ENCODE measurements at places on chromosomes 1 and 21. TPM values are rescaled to one million over a fixed set of nuclear protein-coding genes. Genes with fewer than 3 reads are reported as not detected.

DNA sequence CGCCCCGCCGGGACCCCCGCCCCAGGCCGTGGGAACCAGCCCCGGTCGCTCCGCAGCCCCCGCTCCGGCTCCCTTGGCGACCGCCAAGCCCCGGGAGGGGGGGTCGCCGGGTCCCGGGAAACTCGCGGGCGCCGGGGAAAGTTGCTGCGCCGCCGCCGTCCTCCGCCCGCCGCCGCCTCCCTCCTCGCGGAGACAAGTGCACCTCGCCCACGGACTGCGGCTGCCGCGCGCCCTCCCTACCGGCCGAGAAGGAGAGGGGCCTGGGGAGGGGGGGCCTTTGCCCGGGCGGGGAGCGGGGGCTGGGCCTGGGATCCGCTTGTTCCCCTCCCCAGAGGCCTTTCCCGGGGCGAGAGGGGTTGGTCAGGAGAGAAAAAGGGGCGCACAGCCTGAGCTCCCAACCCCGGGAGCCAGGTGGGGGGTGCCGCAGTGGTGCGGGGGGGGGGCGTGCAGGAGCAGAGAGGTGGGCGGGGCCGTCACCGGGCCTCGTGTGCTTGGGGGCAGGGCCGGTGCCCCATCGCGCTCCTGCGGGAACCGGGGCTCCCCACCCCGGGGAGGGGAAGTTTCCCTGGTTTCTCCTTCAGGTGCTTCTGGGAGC lies 592 bp downstream of the AGRN start:
- no peak for DNase-seq

Gene HCRTR1
- under 0.01 TPM for total RNA-seq

GRCh38 chr1:205073511-205073910 lies 10.7 kb downstream of the TMEM81 start:
- DNase-seq = no peak

- peak; percentile 93 for DNase-seq
Measured at GRCh38 chr1:8122477-8123407, 96.6 kb upstream of the ERRFI1 start.

Gene GUCA2A
- not detected for total RNA-seq

DNA sequence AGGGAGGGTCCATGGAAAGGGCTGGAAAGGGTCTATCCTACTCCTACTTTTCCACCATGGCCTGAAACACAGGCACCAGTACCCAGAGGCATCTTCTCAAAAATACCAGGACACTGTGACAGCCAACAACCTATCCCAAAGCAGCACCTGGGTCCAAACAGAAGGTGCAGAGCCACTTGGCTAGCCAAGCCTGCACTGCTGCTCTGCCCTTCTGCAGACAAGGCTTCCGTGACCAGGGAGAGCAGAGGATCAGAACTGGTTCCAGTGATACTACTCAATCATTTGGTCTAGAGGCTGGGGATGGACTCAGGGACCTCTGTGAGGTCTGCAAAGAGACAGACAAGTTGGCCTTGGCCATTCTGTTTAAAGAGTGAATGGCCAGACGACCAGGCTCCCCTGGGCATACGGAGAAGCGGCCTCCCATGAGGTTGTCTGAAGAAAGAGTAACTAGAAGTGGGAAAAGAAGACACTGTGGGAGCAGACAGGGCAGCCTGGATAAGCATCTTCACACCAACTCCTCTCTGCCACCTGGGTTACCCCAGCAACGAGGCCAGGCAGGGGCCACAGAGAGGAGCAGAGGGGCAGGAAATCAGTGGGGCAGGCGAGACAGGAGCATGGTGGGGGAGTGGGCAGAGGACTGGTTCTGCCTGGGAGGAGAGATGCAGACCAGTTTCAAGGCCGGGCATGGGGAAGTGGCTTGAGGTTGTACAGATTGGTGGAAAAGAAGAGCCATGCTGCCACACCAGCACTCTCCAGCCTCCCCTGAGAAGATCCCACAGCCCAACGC lies 5.7 kb downstream of the KCNN3 start:
- DNase-seq = no peak

GRCh38 chr1:161730050-161730564 lies 8.8 kb downstream of the FCRLB start:
- peak; percentile 30 for DNase-seq

GRCh38 chr1:38991638-38992411 lies 749 bp downstream of the AKIRIN1 start:
- peak; percentile 34 for DNase-seq

Gene AQP10
- total RNA-seq = not detected

Gene FCGR3B
- total RNA-seq = not detected

Gene SGIP1
- 98.9 TPM for total RNA-seq

GRCh38 chr1:153872934-153873333 lies 49.8 kb downstream of the GATAD2B start:
- DNase-seq = no peak

Gene SLFNL1
- total RNA-seq = under 0.01 TPM

- DNase-seq = no peak
Measured at GRCh38 chr1:166488327-166488726, 321.5 kb upstream of the FAM78B start.

Gene SPOCD1
- 62.2 TPM for total RNA-seq

Gene GBP4
- 14.2 TPM for total RNA-seq

Gene ERICH3
- total RNA-seq = not detected

Gene LRRC71
- not detected for total RNA-seq

- no peak for DNase-seq
Measured at GRCh38 chr1:54653036-54653435, 11.4 kb downstream of the MROH7 start.

Measured in fibroblast of villous mesenchyme (primary cell).